ENCODE measurements at places on chromosomes 11 and 22.

DNA sequence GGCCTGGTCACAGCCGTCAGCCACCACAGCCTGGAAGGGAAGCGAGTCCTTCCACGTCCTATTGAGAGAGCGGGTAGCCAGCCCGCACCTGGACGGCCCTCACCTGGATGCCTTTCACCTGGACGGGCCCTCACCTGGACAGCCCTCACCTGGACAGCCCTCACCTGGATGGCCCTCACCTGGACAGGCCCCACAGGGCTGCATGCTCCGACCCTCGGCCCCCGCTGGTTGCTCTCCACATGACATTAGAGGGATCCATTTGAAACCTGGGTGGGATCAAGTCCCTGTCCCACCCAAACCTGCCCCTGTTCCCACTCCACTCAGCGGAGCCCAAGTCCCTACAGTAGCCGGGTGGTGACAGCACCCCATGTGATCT lies 3.7 kb downstream of the C1QTNF6 start:
- no peak for DNase-seq

- no peak for DNase-seq
Observed at GRCh38 chr11:78941226-78941851, 366.7 kb upstream of the NARS2 start.

DNA sequence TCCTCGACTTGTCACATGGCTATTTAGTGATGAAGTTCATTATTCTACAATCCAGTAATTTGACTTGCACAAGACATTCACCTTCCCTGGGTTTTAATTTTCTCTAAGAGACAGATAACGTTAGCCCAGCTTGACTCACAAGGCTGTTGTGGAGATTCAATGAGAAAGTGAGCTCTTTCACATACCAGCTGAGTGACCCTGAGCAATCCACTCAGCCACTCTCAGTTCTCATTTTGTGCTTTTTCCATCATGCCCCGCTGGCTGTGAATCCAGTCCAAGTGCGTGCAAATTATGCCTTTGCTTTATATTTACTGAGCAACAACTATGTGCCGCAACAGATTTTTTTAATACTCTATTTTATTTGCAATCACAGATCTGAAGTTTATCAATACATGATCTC lies 176.5 kb downstream of the LARGE1 start:
- no peak for DNase-seq

DNA sequence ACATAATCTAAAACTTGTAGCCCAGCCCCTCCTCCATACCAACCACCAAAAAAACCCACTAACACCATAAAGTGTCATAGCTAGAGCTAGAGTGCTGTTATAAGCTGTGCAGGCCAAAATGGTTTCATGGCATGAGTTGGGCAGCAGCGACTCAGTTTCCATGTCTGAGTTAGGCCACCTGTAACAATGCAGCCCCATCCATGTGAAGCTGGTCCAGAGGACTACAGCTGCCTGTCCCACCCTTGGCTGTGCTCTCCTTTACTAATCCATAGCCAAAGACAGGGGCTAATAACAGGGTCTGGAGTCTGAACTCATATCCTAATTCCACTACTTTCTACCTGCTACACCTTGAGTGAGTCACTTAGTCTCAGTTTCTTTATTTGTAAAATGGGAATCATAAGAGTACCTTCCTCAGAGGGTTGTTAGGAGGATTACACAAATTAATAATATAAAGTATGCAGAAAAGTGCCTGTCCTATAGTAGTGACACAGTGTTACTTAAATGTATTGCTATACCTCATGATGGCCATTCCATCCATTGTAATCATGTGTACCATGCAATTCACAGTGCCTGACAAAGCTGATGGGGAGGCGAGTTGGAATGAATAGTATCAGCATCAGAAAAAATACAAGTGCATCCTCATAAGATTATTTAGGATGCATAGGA lies 20.6 kb downstream of the KCNQ1OT1 start:
- DNase-seq = no peak

- no peak for DNase-seq
Observed at GRCh38 chr11:91158297-91158696, 935.4 kb upstream of the CHORDC1 start.

Measured in GM04503 (cell line).